ENCODE measurements at places on chromosomes 3 and 15.

GRCh38 chr3:73683706-73684105 is 59.0 kb upstream of the PDZRN3 start:
- no peak for DNase-seq

DNA sequence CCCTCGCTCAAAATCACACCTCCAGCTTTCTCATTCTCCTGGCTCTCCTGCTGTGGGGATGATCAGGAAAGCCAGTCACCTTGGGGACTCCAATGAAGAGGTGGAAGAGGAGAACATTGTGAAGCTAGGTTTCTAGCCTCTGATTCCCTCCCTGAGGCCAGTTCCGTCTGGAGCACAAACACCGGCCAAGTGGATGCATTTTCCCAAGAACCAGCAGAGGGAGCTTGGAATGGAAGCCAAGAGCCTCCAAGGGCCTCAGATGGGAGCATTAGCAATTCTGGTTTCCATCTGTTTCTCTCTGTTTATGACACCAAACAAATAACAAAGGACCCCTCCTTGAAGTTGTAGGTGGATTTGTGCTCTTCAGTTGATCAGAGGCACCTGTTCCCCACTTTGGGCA is 40.6 kb upstream of the NMNAT3 start:
- DNase-seq = no peak

- no peak for DNase-seq
Measured at GRCh38 chr3:45026038-45026437, at the start of gene CLEC3B. CLEC3B (plus strand) TSS chr3:45026303; CDS start chr3:45026363, 60 bp downstream.

- DNase-seq = no peak
Measured at GRCh38 chr3:170331143-170331542, 26.4 kb upstream of the SKIL start.

DNA sequence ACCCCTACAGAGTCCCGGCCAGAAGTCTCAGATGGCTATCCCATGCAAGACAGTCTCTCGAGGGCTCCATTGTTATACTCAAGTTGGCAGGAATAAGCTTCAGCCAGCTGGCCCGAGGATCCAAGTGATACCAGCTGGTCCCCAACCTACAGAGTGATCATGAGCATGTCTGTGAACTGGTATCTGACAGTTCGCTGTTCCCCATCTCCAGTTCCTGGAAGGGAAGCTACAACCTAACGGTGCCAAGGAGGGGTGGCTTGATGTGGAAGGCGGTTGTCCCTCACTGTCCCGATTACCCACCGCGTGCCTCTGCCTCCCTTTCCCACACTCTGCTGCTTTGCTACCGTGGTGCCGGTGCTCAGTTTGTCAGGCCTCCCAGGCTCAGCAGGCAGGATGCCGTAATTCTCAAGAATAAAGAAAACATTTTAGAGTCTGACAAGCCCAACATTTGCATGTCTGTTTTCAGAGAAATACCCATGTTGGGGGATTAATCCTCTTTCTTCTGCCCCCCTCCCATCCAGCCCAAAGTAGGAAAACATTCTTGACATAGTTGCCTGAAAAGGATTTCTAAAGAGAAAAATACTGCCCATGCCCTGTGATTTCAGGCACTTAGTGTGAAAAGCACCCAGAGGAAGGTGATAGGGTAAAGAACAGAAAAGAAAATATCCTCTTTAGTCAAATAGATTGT is 49.4 kb upstream of the HES1 start:
- DNase-seq = no peak

DNA sequence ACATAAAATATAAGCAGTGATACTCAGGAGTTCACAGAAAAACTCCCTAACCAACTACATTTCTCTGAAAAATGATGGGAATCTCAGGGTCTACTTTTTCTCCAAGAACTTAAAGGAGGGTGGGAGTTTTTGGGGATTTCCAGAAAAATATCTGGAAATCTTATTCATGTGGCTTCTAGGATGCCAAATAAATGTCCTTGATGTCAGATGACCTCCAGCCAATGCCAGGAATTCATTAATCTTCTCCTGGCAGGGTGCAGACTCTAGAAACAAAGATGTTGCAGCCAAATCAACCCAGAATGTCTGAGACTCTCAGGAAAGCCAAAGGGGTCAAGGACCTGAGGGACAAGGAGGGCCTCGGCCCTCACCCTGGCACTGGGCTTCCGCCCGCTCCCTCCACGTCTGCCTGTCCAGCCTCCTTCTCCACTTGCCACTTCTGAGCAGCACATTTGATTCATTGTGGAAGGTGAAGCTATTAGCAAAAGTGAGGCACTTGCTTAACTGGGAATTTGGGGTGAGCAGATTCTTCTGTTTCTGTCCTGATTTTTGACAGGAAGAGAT is 61.9 kb upstream of the HEG1 start:
- no peak for DNase-seq

DNA sequence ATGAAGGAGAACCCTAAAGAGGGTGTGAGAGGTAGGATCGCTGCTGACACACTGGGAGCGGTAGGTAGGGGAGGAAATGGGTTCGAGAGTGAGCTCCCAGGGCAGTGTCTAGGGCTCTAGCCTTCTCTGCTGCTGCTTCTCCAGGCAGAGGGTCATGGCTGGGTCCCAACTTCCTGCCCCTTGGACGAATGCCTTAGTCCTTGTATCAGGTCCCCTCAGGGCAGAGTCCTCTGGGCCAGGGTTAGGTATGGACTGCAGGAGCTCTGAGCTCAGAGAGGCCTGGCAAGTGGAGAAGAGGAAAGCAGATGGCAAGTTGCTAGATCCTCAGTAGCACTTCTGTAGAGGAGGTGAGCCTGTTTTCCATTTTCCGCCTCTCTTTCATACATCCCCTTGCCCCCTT is 2.9 kb downstream of the CORO2B start:
- no peak for DNase-seq

- no peak for DNase-seq
Measured at GRCh38 chr3:4906107-4906621, 73.1 kb upstream of the BHLHE40 start.

DNA sequence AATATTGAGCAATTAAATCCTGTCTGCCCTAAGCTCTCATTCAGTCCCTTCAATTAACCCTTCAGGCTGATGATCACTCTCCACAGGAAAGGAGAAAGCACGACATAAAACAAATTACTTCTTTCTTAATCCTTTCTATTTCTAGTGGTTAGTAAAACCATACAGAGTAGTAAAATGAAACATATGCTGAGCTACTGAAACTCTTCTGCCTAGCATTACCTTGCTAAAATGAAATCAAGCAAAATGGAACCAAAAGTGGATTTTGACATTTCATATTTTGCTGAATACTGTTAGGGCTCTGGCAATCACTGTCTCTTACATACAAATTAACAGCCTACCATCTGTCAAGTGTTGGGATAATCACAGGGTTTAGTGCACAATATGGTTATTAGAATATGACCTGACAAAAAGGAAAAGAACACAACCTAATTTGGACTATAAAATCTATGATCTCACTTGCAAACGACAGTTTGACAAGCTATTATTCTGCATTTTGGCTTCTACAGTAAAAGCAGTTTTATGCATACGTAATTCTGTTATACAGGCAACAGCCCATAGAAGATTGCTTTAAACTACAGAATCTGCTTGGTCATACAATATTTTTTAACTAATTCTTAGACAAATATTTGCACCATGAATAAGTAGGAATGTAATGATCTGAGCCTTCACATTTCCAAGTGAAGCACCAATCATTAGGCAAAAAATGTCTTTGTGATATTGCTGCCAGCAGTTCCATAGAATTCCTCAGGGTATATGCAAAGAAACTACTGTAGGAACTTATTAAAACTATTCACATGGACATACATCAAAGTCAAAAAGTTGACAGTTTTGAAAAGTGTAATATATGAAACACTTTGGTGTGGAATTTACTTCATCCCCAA is 105.0 kb downstream of the FHIT start:
- no peak for DNase-seq

GRCh38 chr3:178845420-178846118 is 226.0 kb downstream of the ZMAT3 start:
- no peak for DNase-seq

GRCh38 chr15:80698676-80699075 is 3.6 kb downstream of the ABHD17C start:
- no peak for DNase-seq

DNA sequence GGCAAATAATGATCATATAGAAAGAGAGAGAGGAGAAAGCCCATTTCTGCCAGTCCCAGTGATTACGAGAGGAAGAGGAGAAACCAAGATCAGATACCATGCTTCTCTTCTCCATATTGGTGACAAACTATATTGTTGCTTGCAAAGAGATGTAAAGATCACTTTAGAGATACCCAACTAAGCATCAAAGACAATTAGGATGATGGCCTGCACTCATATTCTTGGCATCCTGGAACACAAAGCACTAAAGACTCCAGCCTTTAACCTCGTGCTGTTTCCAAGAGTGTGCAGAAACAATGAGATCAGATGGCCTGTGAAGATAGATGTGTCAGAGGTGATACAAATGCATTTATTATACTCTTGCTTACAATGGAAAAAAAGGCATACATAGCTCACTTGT is 170.7 kb upstream of the TP63 start:
- DNase-seq = no peak

DNA sequence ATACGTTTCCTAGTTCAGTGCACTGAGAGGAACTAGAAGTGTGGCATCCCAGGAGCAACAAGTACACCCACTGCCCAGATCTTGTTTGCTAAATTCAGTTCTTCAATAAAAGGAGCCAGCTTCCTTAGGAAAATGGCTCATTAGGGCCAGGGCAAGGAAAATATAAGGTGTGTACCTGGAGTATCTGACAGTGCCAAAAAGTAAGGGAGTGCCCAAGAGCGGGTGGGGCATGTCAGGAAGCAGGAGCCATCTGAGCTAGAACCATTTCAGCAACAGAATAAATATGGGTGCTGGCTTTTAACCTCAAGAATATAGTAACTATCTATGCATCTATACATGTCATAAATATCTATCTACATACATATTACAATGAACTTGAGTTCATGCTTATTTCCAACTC is 44.1 kb downstream of the SLC41A3 start:
- DNase-seq = no peak

DNA sequence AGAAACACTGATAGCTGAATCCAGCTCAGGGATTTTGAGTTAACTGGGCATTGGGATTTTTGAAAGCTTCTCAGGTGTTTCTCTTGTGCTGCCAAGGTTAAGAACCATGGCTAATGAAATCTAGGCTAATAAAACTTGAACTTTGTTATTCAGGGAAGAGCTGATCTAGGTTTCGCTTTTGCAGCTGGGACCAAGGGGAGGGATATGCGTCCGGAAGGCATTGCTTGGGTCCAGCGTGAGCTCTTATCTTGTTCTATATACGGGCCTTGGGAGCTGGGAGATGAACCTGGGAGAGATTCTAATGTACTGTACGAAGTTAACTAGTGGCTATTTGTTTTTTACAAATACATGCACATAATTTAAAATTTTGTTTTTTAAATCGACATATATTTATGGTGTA is 29.8 kb downstream of the ITPR1 start:
- DNase-seq = no peak

GRCh38 chr3:42946050-42946449 is 33.1 kb upstream of the GASK1A start:
- DNase-seq = no peak

- DNase-seq = no peak
Measured at GRCh38 chr15:92840149-92840548, 60.0 kb upstream of the CHD2 start.

DNA sequence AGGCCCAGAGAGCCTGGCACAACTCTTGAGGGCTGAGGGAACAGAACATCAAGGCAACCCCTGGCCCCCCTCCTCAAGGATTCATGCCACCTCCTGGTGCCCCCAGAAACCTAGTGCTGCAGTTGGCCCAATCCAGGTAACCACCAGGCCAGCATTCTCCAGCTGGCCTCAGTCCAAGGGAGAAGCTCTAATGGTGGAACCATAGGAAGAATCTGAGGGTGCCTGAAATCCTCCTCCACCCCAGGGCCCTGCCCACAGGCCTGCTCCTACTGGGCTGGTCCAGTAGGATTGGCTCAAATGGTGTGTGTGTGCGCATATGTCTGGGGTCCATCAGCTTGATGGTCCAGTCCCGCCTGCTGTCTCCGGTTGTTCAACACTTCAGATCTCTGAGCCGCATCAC is 7.7 kb downstream of the HYAL2 start:
- no peak for DNase-seq

DNA sequence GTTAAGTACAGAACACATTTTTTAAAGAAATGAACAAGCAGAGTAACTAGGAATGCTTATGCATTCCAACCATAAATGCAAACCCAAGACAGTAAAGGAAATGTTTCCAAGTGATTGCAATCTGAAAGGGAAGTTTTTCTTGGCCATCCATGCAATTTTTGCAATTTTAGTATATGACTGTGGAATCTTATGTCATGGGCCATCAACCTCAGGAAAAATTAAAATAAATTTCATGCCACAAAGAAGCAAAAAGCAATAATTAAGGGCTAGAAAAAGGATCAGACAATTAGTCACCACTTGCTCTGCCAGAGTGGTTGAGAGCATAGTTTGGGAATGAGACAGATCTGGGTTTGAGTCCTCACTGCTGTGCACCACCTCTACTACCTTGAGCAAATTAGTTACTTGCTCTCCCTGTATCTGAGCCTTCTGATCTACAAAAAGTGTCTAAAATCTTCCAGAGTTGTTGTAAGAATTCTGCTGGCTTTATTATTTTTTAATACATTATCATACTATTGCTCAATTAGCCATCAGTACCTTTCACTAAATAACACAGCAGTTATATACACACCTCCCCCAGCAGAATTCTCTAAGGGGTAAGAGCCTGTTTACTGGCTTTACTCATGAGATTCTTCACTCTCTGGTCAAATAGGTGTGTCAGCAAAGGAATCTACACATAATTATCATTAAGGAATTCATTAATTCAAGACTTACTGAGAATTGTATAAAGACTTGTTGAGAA is 49.7 kb upstream of the FBN1 start:
- DNase-seq = no peak

- no peak for DNase-seq
Measured at GRCh38 chr15:39323706-39324105, 257.2 kb upstream of the THBS1 start.

GRCh38 chr15:62360332-62361097 is 195.4 kb upstream of the C2CD4B start:
- no peak for DNase-seq

DNA sequence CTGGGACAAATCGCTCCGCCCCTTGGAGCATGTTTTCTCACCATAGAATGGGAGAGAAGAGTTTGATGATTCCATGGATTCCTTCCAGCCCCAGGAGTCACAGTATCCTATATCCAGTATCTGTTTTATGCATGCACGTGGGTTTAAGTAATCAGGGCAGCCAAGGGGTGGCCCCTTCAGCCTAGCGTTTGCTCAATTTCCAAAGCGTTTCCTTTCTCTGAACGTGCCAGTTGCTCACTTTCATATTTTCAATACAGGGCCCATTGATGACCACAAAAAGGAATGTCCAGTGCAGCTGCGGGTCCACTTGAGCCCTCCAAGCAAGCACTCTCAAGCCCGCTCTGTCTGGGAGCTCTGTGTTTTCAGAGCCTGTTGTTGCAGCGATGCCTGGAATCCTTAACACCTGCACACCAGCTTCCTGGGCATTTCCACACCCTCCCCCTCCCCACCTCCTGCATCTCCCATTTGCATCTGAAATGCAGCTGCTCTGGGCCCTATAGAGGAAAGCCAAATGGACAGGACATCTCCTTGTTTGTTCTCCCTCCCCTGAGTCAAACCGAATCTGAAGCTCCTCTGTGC is 164.3 kb upstream of the LPP start:
- DNase-seq = no peak

Measured in stimulated activated CD4-positive, alpha-beta T cell treated with anti-CD3 and anti-CD28 coated beads, Interleukin-2, amount 100 ng/mL, for 24 hours (primary cell).